ENCODE measurements at places on chromosomes 6 and 20. TPM values are rescaled to one million over a fixed set of nuclear protein-coding genes. Genes with fewer than 3 reads are reported as not detected.

Gene CRISP3
- total RNA-seq, result not detected

Gene NKAIN2
- not detected for total RNA-seq

Gene PCSK2
- not detected for total RNA-seq

Gene EFCAB8
- total RNA-seq, result 0.37 TPM

Gene TAGAP
- total RNA-seq, result 38.1 TPM

Gene TBXT
- total RNA-seq, result not detected

Gene CHMP4B
- 113 TPM for total RNA-seq

Gene SLC32A1
- not detected for total RNA-seq

DNA sequence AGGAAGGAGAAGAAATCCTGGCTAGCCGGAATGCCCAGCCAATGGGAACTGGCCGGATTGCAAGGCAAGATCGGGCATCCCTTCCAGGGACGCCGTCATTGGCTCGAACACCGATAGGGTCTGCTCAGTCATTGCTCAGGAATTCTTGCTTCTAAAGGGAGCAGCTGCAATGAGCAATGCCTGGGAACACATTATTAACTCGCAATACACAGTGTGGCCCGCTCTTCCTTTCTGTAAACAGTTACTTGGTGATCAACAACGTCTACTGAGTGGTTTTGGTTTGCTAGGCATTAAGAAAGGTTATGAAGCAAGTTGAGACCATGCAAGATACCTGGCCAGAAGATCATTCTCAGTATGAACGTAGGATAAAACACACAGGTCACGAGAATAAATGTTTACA lies 165.4 kb upstream of the CITED2 start:
- peak overlapping the region; percentile 77 for H3K27ac ChIP-seq
- no peaks in the 10 kb centered on the region for H3K27me3 ChIP-seq
- peaks cover 53% of the 10 kb centered on the region for H3K4me1 ChIP-seq
- DNase-seq, result no peak
- H3K4me3 ChIP-seq, result no peak overlapping the region

- no peaks in the 10 kb centered on the region for H3K36me3 ChIP-seq
- H3K4me1 ChIP-seq, result peaks cover 2% of the 10 kb centered on the region
- H3K27ac ChIP-seq, result no peak overlapping the region
- DNase-seq, result no peak
- peaks cover 15% of the 10 kb centered on the region for H3K27me3 ChIP-seq
Observed at GRCh38 chr6:159844737-159845645, 44.9 kb downstream of the PNLDC1 start.

GRCh38 chr6:34204693-34205092 lies 32.0 kb upstream of the HMGA1 start:
- H3K27me3 ChIP-seq, result no peaks in the 10 kb centered on the region
- H3K27ac ChIP-seq, result no peak overlapping the region
- DNase-seq, result no peak
- peaks cover 19% of the 10 kb centered on the region for H3K4me1 ChIP-seq

DNA sequence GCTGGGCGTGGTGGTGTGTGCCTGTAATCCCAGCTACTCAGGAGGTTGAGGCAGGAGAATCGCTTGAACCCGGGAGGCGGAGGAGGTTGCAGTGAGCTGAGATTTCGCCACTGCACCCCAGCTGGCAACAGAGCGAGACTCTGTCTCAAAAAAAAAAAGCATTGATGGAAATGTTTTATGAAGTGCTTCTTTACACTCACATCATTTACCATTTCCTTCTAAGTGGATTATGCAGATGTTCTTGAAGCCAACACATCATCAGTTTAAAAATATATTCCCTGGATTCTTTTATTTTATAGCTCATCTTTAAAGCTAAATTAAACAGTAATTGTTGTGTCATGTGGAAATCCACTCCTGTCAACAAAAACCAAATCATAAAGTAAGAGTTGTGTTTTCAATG lies 35.9 kb upstream of the HDDC2 start:
- H3K27me3 ChIP-seq, result peaks cover 10% of the 10 kb centered on the region
- no peaks in the 10 kb centered on the region for H3K4me1 ChIP-seq
- no peak for DNase-seq
- H3K27ac ChIP-seq, result no peak overlapping the region
- no peak overlapping the region for H3K4me3 ChIP-seq
- no peaks in the 10 kb centered on the region for H3K36me3 ChIP-seq

DNA sequence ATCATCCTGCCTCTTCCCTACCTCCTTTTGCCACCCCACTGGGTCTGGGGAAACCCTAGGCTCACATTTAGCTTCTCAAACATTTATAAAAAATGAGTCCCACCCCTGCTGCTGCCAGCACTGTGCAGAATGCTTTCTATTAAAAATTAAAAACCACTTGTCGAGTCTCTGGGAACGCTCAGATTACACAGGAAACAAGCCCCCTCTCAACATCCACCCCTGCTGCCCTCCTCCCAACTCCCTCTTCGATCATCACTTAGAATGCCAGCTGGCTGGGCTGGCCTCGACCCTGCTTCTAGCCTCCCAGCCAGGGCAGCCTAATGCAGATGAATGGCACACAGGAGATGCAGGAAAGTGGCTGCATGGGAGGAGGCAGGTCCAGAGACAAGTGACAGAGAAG lies 75.8 kb downstream of the CDH22 start:
- H3K36me3 ChIP-seq, result no peaks in the 10 kb centered on the region
- H3K4me1 ChIP-seq, result no peaks in the 10 kb centered on the region
- DNase-seq, result no peak
- no peaks in the 10 kb centered on the region for H3K27me3 ChIP-seq

- H3K27me3 ChIP-seq, result peaks cover 19% of the 10 kb centered on the region
- H3K4me1 ChIP-seq, result no peaks in the 10 kb centered on the region
- no peak overlapping the region for H3K4me3 ChIP-seq
- no peak for DNase-seq
Observed at GRCh38 chr20:58559368-58559729, 44.1 kb upstream of the APCDD1L start.

DNA sequence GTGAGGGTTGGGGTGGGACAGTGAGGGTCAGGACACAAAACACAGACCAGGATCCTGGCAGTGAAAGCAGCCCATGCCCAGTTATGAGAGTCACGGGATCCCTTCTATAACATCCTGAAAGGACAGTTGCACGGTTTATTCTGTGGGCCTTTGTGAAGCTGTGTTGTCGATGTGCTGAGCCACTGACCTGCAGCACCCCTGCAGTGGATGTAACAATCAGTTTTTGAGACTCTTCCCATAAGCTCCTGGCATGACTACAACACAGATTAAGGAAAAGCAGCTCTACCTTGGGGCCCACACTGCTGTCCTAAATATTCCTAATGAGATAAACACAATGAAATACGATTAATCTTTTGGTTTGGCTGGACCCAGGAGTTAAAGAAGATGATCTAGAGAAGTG lies 3.7 kb downstream of the PYGB start:
- no peak overlapping the region for H3K4me3 ChIP-seq
- no peak for DNase-seq
- H3K4me1 ChIP-seq, result peaks cover 30% of the 10 kb centered on the region

GRCh38 chr6:31128093-31128676 lies 7.9 kb upstream of the CDSN start:
- peak; percentile 52 for DNase-seq

GRCh38 chr6:18293076-18293904 lies 29.0 kb upstream of the DEK start:
- DNase-seq, result no peak
- H3K4me3 ChIP-seq, result no peak overlapping the region
- H3K4me1 ChIP-seq, result no peaks in the 10 kb centered on the region
- H3K27ac ChIP-seq, result no peak overlapping the region

DNA sequence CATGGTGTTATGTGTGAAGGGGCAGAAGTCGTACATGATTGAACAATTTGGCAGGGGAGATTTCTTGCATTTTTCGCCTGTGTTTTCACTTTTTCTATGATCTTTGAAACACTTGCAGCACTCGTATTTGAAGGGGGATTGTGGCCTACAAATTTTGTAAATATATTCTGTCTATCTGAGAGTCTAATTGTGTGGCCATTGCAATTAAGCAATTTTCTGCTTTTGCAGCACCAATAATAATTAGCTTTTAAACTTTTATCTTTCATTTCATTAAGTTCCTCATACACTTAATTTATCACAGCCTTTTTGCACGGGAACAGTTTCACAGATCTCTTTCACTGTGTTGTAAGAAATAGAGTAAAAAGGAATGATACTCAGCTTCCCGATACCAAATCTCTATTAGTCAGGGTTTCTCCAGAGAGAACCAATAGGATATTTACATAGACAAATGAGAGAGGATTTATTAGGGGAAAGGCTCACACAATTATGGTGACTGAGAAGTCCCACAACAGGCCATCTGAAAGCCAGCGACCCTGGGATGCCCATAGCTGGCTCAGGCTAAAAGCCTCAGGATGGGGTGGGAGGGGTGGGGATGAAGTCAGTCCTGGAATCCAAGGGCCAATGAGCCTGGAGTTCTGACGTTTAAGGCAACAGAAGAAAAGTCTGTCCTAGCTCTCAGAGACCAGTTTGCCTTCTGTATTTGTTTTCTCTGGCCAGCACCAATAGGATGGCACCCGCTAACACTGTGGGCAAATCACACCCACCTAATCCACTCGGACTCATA lies 58.3 kb downstream of the KIF6 start:
- no peaks in the 10 kb centered on the region for H3K36me3 ChIP-seq
- H3K27me3 ChIP-seq, result peaks cover 5% of the 10 kb centered on the region
- H3K27ac ChIP-seq, result no peak overlapping the region
- no peaks in the 10 kb centered on the region for H3K4me1 ChIP-seq
- DNase-seq, result no peak
- H3K4me3 ChIP-seq, result no peak overlapping the region

DNA sequence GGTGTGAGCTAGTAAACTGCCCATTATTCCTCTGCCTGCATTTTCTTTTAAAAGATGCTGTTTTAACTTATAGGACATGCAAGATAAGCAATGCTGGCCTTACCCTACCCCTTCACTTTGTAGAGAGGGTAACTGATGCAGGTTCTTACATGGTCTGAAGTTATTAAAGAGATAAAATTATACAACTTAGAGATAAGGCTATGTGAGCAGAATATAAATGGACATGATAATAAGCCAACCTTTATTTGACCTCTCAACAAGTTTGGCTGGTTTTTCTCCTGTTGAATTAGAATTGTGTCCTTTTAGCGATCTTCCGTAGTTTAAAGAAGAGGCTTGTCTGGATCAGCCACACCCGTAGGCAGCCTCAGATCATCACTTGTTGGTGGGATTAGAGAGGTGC lies 377.0 kb downstream of the BTBD3 start:
- no peaks in the 10 kb centered on the region for H3K4me1 ChIP-seq
- no peak overlapping the region for H3K4me3 ChIP-seq
- H3K27me3 ChIP-seq, result no peaks in the 10 kb centered on the region
- no peaks in the 10 kb centered on the region for H3K36me3 ChIP-seq

DNA sequence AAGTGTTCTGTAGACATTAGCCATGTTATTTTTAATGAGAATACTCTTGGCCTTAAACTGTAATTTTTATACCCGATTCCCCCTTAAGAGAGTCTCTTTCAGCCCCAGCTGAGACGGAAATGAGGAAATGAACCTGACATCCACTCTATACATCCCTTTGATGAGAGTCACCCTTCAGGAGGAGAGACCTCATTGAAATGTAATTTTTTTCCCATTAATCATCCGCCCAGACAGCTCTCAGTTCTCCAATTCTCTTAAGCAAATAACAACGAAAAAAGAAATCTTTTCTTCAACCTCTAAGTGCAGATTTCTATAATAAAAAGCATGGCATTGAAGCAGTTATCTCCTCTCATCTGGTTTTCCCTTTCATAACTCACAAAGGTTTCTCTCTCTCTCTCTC lies 243.8 kb upstream of the PMEPA1 start:
- no peaks in the 10 kb centered on the region for H3K4me1 ChIP-seq
- no peak overlapping the region for H3K4me3 ChIP-seq

GRCh38 chr6:26657256-26657655 lies 2.3 kb downstream of the ZNF322 start:
- DNase-seq, result no peak
- no peak overlapping the region for H3K27ac ChIP-seq
- H3K4me1 ChIP-seq, result peaks cover 25% of the 10 kb centered on the region
- H3K27me3 ChIP-seq, result peaks cover 8% of the 10 kb centered on the region
- H3K4me3 ChIP-seq, result no peak overlapping the region

DNA sequence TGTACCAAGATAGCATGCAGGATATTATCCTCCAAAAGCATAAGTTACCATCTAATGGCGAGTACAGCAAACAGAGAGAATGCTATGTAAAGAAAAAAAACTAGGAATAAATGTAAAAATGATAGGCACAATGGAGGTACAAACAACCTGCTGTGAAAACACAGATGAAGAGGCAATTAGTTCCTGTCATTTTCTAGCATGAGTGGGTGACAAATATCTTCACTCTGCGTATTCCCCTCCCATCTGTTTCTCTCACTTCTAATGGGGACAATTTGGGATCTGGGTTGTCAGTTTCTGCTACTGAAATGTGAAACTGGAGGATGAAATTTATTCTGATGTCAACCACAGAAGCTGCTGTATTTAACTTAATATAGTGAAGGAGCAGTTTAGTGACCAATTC lies 11.7 kb upstream of the PTPRK start:
- no peak for DNase-seq
- no peak overlapping the region for H3K4me3 ChIP-seq
- no peak overlapping the region for H3K27ac ChIP-seq

DNA sequence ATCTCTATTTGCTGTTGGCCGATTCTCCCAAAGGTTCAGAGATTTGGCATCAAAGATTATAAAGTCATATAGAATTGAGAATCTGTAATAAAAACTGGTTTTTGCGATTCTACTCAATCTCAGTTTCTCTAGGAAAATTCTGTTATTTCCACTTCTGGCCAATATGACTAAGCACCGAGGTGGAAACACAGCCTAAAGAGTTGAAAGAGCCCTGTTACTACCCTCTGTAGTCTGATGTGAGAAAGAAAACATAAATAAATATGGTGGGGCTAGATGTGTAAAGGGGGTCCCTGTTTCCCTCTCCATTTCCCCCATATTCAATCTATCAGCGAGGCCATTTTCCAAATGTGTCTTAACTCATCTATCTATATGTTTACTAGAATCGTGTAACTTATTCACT lies 83.4 kb downstream of the PRDM1 start:
- H3K36me3 ChIP-seq, result peaks cover 13% of the 10 kb centered on the region
- no peaks in the 10 kb centered on the region for H3K27me3 ChIP-seq
- H3K4me3 ChIP-seq, result no peak overlapping the region
- peaks cover 52% of the 10 kb centered on the region for H3K4me1 ChIP-seq

DNA sequence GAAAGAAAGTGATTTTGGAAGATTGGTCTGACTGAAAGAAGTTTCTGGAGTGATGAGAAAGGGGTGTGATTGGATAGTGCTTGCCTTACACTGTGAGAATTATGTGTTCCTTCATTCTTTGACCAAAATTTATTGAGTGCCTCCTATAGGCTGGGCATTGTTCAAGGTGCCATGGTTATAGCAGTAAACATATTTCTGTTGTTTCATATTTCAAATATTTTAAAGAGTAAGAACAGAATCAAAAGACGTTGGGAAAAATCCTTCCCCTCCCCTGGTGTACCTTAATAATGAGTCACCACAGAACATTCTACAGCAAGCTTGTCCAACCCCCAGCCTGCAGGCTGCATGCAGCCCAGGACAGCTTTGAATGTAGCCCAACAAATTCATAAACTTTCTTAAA lies 78.6 kb downstream of the GCLC start:
- peaks cover 31% of the 10 kb centered on the region for H3K27me3 ChIP-seq
- H3K4me1 ChIP-seq, result peaks cover 8% of the 10 kb centered on the region
- no peaks in the 10 kb centered on the region for H3K36me3 ChIP-seq
- no peak overlapping the region for H3K27ac ChIP-seq

Data from activated T-helper 2 cell treated with anti-CD3 and anti-CD28 coated beads, Interferon-gamma antibody, Interleukin-2, Interleukin-4, amounts not matched to agents 10 μg/mL and 5 μg/mL and 100 μg/mL, durations not matched to agents 14 hours and 24 hours and 36 hours (primary cell).